ENCODE measurements at places on chromosomes 3 and 15.

DNA sequence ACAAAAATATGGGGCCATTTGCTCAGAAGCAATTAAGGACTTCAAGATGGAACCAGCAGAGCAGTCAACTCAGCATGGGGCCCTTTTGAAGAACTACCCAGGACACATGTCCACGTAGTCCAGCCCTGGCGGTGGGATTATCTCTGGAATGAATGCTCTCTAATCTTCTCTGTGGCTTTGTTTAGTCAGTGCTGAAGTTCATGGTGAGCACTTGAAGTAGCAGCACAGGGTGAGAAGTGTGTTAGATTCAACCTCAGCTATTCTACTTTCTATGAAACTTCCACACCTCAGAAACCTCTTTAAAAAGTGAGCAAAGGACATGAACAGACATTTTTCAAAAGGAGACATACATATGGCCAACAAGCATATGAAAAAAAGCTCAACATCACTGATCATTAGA lies 74.4 kb downstream of the THRB start:
- DNase-seq: no peak

DNA sequence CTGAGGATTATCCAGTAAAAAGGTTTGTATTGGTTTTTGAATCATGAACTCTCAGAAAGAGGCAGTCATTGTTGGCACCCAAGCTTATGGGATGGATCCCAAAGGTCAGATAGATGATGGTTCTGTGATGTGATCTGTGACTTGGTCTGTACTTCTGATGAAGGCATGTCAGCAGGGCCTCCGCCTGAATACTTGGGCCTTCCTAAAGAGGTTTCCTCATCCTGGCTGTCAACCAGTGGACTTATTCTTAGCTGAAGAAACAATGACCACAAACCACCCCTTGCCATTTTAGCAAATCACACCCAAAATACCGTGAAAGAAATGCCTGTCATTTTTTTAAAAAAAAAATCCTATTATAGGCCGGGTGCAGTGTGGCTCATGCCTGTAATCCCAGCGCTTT lies 48.2 kb upstream of the SLC9A9 start:
- DNase-seq: no peak

- DNase-seq: no peak
These were observed 115.2 kb downstream of the CHSY1 start for GRCh38 chr15:101136381-101137268.

GRCh38 chr15:85786781-85787114 lies 8.0 kb downstream of the KLHL25 start:
- no peak for DNase-seq

GRCh38 chr3:52013802-52014598 lies 18.3 kb upstream of the RPL29 start:
- DNase-seq: no peak

Measured in NCI-H1092 (cell line).